ENCODE measurements at places on chromosomes 3 and 15.

- no peak for DNase-seq
These were observed 119.3 kb upstream of the PFN2 start for GRCh38 chr3:150090006-150090405.

- DNase-seq, result no peak
These were observed 577.9 kb upstream of the EPHA6 start for GRCh38 chr3:96236522-96236921.

GRCh38 chr3:21517184-21517583 lies 233.8 kb downstream of the ZNF385D start:
- DNase-seq, result no peak

DNA sequence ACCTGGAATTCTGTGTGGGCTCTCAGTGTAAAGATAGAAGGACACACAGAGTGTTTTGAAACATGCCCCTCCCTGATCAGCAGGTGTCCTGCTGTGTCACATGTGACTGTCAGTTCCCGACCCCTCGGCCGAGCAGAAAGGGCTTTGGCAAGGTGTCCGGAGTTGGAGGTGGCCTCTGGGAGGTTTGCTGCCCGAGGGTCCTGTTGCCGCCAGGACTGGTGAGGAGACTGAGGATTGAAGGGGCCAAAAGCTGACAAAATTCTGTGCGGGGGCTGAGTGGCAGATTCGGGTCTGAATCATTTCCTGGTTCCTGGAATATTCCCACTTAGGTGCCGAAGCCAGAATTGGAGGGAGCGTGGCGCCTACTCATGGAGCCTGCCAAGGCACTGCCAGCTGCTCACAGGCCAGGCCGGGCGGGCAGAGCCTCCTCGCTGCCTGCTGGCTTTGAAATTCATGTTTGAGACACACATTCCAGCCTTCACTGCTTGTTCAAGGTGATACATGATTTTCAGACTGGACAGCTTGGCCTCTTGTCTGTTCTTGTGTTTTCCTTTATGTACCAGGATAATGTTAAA lies 83.8 kb downstream of the APBA2 start:
- no peak for DNase-seq

GRCh38 chr3:126408099-126408498 lies 13.4 kb downstream of the CFAP100 start:
- no peak for DNase-seq

Measured in CD4-positive, alpha-beta T cell treated with Interferon alpha-2 for 1 hour (primary cell).